ENCODE measurements at places on chromosomes 7 and 10.

GRCh38 chr7:991729-992656 lies 9.0 kb downstream of the CYP2W1 start:
- DNase-seq, result no peak

GRCh38 chr7:147251751-147252325 lies 1135.2 kb downstream of the CNTNAP2 start:
- DNase-seq, result no peak

DNA sequence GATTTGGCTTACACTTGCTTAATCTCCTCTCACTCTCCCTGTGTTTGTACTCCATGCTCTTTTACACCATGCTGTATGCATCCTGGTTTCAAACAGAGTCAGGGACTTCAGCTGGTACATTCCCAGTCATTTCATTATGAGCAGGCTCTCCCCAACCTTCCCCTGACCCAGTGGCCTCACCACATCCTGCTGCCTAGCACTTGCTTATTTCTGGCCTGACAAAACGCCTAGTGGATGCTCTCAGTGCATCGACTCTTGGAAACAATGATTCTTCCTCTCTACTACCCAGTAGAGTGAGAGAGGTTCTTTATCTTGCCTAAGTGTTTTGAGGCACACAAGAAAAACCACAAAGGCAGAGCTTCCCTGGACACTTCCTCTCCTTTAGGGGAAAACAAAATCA lies 63.4 kb downstream of the CAV1 start:
- peak; percentile 90 for DNase-seq

DNA sequence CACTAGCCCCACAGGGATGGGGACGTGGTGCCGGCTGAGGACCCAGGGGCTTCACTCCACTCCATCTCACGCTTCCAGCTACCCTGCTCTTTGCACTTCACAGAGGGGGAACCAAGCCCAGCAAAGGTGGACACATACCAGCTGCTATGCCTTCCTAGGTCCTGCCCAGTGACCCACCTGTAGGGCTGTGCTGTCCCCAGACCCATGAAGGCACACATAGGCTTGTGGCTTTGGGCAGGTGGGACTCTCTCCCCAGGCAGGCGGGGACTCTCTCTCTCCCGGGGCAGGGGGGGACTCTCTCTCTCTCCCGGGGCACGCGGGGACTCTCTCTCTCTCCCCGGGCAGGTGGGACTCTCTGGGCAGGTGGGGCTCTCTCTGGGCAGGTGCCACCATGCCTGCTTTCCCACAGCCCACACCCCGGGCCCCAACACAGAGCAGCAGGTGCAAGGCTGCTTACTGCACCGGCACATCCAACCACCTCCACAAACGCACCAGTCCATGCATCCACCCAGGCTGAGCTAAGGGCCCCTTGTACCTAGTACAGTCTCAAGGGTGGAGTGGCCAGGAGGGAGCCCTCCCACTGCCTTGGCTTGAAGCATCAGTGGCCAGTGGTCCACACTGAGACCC lies 13.8 kb upstream of the GPR146 start:
- no peak for DNase-seq

DNA sequence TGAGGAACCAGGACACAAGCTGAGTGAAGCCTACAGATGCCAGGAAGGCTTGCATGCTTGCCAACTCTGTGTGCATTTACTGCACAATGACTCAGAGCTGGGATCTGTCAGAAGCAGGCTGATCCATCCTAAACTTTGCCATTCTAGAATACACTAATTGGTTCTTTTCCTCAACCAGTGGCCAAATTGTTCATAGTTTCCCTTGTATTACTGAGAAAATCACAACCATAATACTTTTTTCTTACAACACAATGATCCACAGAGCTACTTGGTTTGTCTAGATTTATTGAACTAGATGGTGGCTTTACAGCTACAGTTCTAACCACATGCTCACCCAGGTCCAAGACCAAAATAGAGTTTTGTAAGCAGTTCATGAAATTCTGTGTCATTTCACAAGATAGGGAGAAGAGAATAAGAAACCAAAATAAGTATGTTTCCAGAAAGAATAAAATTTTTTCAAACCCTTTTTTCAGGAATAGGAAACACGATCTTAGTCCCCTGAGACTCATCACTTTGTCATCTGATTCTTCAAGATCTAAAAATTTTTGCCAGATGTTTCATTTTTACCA lies 21.0 kb upstream of the LRRC17 start:
- DNase-seq, result peak; percentile 92

- no peak for DNase-seq
These were observed 30.0 kb upstream of the SGMS1 start for GRCh38 chr10:50653758-50654157.

DNA sequence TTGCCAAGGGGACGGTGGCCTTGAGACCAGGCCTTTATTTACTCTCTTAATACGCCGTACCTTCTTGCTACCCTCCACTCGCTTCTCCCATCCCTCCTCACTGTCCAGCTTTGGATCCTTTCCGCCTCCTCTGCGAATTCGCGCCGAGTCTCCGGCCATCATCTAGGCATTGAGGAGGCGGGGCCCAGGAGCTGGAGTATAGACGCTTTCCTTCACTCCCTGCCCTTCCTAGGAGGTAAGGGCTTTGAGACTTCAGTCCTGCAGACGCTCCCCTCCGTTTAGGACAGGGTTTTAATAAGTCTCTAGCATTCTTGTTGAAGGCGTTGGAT lies 538 bp downstream of the TFAM start:
- no peak for DNase-seq

DNA sequence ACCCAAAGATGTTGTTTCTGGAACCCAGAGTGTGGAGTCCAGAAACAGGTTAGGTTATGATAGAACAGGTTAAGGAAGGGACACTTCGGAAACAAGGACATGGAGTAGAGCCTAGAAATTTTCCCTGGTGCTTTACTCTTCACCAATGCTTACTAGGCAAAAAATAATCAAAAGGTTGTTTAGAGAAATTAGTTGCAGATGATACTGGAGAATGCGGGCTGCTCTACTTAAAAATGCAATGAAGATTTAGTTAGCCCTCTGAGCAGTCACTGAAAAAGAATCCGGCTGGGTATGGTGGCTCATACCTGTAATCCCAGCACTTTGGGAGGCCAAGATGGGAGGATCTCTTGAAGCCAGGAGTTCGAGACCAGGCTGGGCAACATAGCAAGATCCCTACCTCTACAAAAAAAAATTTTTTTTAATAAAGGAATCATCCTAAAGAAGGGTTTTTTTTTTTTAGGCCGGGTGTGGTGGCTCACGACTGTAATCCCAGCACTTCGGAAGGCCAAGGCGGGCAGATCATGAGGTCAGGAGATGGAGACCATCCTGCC lies 3.3 kb upstream of the UBE2H start:
- no peak for DNase-seq

DNA sequence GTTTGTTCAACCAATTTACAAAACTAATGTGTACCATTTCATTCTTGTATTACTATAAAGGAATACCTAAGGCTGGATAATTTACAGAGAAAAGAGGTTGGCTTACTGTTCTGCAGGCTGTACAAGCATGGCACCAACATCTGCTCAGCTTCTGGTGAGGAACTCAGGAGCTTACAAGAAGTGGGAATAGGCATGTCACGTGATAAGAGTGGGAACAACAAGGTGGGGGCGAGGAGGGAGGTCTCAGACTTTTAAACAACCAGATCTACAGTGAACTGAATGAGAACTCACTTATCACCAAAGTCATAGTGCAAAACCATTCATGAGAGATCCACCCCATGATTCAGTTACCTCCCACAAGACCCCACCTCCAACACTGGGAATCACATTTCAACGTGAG lies 1178.0 kb downstream of the REEP3 start:
- no peak for DNase-seq

DNA sequence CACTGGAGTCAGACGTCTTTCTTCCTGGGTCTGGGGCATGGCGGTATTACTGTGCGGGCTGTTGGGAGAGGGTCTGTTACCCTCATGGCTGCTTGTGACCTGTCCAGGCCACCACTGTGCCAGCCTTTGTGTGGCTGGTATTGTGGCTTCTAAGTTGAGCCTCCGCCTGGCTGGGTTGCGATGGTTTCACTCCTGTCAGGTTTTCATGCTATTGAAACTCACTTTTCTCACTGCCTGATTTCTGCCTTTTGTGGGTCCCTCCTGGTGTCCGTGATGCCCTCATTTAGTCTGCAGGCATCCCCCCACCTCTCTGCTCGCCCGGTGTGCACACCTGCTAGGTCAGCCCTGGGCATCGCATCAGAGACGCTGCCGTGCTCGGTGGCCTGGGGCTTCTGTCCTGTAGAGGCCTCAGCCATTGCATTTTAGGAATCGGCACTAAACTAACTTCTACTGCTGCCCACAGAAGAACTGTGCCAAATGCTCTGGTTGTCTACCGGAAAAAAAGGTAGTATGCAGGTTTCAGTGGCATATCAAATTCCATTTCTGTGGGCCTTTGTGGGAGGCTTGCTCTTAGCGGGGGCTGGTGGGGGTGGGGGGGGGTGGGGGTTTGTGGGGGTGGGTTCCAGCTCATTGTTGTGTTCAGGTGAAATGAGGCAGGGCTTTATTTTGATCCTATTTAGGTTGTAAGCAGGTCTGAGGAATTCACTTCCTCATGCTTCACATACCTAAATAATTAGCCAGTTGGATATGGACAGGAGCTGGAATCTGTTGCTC lies 64.3 kb downstream of the MGMT start:
- peak; percentile 71 for DNase-seq

DNA sequence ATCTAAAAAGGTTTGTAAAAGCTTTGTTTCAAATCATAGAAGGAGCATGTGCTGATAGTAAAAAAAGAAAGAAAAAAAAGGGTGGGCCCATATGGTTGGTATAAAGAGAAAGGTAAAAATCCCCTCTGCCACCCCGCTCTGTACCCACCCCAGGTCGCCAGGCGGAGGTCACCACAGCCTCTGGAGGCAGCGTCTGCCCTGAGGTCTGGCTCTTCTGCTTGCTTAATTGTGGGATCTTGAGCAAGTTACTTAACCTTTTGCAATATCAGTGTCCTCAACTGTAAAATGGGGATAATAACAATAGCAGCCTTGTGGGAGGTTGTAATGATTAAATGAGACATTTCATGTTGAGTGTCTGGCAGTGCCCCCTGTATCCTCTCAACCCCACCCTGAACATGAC lies 10.7 kb upstream of the PCBD1 start:
- no peak for DNase-seq

DNA sequence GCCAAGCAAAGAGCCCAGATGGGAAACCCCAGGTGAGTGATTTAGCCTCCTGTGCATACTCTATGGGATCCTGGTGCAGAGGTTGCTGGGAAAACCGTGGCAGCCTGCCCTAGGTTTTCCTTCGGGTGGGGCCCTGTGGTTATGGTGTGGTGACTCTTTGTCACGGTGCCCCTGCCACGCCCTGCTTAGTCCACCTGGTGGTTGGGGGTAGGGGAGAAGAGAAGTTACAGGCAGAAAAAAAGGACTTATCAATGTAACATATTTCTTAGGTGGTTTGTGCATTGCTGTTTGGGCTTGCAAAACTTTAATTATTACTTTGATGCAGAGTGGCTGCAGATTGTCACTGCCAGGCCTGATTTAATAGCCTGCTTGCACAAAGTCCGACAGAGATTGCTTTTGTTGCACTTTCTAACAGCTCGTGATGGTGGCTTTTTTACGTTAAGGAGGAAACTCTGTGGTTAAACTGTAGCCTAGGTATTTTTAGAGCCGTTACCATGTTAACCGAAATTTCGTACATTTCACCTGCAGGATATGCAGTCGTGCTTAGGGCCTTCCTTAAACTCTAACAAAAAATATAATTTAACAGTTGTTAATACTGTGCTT lies 197.4 kb downstream of the RNLS start:
- DNase-seq, result no peak

- no peak for DNase-seq
These were observed 25.8 kb downstream of the TWIST1 start for GRCh38 chr7:19091550-19092200.

DNA sequence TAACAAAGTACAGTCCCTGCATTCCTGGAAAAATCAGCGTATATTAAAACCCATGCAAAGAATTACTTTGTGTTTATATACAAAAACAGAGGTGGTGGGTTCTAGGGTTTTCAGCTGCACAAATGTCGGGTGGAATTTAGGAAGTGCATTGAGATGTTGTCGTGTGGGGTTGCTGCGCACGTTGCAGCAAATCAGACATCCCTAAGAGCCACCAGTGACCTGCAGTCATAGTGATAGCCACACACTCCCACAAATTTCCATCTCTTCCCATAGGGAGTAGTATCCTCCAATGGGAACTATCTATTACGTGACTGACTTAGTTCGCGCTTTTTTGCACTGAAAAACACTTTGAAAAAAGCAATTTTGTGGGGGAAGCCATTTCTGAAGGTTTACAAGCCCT lies 375.2 kb upstream of the GALNT17 start:
- no peak for DNase-seq

- no peak for DNase-seq
These were observed 171.2 kb downstream of the CHCHD3 start for GRCh38 chr7:132910657-132911056.

- DNase-seq, result no peak
These were observed 33.4 kb downstream of the TNS3 start for GRCh38 chr7:47548546-47548945.

GRCh38 chr7:80934321-80934720 lies 15.5 kb upstream of the SEMA3C start:
- DNase-seq, result peak; percentile 47

- no peak for DNase-seq
These were observed 1074.1 kb upstream of the AUTS2 start for GRCh38 chr7:68524126-68524525.

DNA sequence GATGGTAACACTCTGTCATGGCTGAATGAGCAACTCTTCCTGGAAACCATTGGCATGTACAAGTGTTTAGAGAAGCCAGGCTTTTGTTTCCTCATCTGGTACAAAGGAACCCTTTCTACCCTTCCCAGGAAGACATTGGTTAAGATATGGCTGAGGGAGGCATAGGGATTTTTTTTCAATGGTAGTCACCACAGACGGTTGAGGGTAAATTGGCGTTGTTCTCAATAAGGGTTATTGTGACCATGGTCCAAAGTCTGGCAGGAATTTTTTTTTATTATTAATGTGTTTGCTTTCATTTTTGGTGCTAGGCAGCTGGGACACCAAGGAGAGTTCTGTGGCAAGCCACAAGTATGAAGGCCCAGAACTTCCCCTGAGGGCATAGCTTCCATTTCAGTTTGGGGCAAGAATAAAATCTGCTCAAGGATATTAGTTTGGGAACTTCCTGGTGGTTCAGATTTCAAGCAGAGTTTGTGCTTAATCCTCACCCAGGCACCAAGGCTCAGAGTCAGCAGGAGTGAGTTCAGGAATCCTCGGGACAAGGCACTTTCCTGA lies at the start of gene PLEKHS1:
Gene PLEKHS1 (plus strand): TSS at position 502 of the 552 bp plus-strand sequence. CDS start 3,596 bp downstream, outside the sequence.
- DNase-seq, result no peak

DNA sequence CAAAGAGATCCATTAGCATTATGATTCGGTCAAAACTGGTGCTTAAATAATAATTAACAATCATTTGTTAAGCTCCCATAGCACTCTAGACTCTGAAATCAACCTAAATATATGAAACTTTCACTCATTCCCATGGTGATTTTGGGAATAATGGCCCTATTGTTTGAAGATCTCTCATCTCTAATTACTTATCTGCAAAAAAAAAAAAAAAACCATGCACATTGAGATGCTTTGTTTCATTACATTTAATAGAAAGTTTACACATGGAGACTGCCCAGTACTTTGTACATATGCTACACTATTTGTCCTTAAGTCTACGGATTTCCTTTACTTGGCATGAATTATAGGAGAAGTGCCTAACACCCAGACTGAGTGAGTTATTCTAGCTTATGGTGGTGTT lies 280.6 kb upstream of the MEOX2 start:
- no peak for DNase-seq

GRCh38 chr10:62907470-62908212 lies 91.5 kb upstream of the EGR2 start:
- DNase-seq, result no peak
